ENCODE measurements at places on chromosomes 6 and 20.

- DNase-seq = no peak
These were observed 663 bp downstream of the COQ3 start for GRCh38 chr6:99393366-99393697.

DNA sequence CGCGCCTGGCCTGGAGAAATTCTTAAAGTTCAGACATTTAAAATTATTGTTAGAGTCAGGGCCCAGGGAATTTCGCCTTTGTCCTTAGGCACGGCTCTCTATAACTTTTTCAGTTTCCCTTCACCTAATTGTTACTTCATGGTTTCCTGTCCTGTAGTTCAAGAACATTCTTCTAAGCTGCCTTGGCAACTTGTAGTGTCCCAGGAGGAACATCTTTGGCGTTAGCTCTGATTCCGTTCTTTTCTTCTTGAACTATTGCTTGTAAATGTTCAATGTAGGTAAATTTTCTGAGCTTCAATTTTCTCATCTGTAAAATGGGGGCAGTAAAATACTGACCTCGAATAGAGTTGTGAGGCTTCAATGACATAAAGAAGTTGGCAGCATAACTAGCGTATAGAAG lies 41.8 kb downstream of the TIAM2 start:
- no peak for DNase-seq

DNA sequence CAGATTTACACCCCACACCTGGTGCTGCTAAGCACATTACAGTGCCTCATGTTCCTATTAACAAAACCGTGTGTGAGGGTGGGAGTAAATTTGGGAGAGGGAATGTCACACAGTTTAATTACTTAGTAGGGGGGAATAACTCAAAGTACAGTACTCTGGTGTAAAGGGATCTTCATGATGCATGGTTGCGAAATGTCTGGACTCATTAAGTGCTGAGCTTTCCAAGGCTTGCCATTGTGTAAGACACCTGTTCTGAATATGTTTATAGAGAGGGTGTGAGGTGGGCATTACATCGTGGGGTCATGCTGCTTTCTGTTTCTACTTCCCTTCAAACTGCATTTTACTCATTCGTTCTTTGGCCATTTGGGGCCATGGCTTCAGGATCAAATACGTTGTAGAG lies 181.2 kb downstream of the ADGRG6 start:
- DNase-seq = no peak

DNA sequence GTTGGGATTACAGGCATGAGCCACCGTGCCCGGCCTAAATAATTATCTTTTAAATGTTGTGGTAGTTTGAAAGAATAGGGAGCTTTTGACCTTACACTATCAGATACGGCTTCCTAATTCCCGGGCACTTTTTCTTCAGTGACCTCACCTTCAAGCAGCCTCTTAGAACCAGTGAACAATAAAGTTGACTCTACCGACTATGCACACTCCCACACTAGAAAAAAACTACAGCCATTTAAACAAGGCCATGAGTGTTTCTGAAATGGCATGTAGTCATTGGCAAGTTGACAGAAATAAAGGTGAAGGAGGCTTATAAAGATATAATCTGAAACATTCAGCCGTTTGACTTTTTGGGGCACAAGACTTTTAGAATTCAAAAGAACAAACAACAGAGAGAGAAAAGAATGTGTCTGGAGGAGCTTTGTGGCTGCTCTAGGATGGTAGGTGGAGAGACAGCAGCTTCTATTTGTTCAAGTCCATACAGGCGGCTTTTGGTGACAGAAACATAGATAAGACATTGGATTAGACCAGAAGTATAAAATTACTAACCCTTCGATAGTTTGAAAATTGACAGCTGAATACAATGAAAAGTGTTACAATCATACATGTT lies 75.2 kb downstream of the GJA1 start:
- DNase-seq = no peak

DNA sequence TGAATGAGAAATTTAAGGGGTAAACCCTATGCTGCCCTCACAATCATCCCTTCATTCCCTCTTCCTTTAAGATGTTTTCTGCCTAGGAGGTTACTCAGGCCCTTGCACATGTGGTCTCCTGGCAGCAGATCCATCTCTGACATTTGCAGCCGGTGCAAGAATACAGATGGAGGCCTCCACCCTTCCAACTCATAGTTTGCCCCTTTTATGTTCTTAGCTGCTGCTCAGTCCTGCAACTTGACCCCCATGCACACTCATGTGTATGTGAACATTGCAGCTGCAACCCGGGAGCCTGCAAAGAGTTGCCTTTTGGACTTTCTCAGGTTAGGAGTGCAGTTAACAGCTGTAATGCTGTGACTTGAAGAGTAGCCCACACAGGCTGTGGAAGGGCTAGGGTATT lies 131.9 kb upstream of the SGK1 start:
- no peak for DNase-seq

DNA sequence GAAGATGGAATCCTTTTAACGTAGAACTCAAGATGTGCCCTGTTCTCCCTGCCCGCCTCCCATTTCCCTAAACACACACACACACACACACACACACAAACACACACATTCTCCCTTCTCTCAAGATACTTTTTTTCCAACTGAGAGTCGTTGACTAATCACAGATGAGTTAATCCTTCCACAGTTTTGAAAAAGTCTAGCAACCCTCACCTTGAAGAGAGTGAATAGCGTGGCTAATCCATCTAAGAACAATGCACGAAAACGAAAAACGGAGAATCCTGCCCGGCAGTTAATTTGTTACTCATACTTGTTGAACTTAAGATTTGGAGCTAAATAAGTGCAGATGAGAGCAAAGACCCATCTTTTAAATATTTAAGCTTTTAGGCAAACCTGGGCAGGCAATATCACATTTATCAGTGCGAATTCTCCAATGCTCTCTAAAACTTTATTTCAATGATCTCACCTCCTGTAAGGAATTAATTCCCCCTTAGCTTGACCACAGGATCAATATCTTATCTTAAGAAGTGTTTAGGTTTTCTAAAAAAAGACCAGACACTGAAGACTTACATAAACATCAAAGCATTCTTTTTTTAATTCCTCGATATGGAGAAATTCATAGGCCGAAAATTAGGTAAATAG lies 1.1 kb downstream of the AGPAT4 start:
- no peak for DNase-seq

DNA sequence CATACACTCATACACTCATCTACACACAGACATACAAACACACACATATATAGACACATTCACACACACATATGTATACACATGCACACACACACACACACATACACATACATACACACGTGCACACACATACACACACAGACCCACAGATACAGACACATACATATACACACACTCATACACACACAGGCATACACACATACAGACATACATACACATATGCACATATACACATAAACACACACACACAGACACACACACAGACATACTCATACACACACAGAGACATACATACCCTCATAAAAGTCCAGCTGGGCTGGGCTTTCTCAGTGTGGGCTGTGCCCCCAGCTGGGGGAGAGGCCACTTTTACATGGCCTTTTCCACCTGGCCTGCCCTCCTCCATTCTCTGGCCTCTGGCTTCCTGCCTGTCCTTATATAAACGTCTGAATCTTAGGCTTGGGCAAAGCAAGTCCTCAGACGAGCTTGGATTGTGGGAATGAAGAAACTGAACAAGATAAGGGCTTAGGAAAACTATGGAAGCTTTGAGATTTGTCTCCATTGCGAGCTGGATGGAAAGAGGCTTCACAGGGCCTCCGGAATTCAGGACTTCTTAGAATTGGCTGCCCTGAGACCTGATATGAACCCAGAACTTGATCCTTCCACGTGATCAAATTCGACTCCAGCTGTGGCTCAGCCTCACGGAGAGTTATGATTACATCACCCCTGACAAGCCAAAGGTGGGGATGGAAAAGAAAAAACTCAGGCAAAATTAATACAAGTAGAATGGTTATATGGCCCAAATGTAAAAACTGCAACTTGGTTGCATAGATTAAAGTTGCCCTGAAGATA lies 22.5 kb upstream of the CST3 start:
- DNase-seq = no peak

DNA sequence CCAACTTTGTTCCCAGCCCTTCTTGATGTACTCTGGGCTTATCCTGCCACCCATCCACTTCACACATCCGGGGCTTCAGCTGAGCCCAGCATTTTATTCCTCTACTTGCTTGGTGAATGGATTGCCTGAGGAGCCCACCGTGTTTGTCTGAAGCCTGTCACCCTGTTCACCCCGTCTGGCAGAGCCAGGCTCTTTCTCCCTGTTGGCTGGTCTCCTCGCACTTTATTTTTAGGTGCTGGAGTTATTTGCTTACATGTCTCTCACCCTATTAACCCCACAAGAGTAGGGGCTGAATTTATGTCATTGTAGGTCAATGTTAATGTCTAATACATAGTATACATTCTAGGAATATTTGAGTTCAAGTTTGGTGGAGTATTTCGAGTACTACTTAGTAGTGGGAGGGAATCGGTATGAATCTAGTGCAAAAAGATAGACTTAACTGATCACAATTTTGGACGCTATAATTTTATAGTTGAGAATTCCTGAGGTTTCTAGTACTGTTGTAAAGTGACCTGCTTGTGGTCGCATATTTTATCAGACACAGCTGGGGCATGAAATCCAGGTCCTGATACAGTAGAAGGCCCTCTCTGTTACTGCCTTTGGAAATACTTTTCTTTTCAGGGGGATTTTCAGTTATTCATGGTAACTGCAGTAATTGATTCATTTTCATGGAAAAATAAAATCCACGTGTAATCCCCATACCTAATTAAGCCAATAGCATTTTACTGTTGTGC lies 10.8 kb downstream of the JARID2 start:
- DNase-seq = no peak

DNA sequence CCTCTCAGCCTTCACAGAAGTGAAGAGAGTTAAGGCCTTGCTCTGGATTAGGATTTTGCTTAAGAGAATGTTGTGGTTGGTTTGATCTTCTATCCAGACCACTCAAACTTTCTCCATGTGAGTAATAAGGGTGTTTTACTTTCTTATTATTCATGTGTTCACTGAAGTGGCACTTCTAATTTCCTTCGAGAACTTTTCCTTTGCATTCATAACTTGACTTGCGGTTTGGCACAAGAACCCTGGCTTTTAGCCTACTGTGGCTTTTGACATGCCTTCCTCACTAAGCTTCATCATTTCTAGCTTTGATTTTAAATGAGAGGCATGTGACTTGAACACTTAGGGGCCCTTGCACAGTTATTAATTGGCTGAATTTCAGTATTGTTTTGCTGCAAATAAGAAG lies 166.1 kb upstream of the OPRM1 start:
- DNase-seq = no peak

DNA sequence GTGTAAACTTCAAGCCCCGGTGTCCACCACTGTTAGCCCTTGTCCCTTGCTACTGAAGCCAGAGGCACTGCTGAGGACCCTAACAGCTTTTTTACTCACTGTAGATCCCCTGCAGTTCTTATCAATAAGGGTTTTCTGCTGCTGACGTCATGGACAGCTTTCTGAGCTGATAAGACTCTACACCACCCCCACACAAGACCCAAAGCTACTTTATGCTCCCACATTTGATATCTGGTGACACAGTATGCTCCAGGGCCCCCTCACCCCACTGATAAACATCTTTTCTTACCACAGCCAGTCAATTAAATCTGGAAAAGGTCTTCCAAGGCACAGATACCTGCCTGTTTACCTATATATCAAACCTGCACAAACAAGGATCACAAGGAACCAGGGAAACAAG lies 65.3 kb downstream of the NUS1 start:
- no peak for DNase-seq

DNA sequence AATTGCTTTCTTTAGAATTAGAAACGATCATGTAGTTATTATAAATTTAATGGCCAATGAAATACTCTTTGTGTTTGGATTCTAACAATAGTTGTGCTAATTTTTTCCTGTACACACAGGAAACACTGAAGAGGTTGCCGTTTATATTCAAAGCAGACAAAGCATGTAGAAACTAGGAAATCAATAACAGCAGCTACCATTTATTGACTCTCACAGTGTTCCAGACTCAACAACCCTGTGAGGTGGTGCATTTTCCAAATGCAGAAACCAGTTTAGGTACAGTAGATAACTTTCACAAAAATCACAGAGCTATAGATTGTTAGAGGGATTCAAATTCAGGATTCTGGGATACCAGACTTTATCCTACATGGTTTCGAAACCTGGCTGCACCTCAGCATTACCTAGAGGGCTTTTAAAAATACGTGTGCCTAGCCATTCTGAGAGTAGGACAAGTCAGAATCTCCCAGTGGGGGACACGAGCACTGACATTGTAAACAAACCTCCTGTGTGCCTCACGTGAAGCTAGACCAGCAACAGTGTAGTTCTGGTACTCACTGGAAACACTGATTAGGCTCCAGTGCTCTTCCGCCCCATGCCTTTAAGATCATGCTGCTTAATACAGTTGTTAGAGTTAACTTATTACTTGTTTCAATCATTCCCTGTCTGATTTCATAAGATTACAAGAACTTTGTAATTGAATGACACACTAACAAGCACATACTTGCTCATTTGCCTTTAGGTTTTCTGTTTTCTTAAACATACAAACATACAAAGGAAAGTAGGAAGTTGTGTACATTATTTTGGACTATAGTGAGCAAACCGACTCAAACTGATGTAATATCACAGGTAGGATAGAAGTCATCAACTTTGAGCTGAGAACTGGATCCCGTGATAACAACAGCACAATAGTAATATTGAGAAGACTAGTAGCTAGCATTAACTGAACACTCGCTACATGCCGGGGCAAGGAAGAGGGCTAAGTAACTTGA lies 65.8 kb downstream of the MAP3K4 start:
- no peak for DNase-seq

DNA sequence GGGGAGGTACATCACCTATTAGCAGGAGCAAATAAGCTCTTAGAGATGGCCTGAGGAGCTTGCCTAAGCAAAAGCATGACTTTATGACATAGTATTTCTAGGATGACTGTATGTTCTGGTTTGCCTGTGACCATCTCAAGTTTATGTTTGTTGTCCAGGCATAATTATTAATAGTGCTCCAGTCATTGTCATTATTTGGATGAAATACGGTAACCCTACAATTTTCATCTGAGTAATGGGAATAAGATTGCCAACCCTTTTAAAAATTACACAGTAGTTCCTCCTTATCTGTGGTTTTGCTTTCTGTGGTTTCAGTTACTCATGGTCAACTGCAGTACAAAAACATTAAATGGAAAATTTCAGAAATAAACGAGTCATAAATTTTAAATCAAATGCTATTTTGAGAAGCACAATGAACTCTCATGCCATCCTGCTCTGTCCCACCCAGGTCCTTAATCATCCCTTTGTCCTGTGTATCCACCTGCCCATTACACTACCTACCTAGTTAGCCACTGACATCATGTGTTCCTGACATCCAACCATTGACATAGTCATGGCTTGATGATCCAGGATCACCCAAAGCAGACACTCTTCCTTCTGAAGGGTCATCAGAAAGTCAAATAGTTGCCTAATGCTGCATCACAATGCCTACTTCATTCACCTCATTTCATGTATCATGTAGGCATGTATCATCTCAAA lies 27.0 kb upstream of the TFB1M start:
- DNase-seq = no peak
